ENCODE measurements at places on chromosomes 7 and 10. TPM values are rescaled to one million over a fixed set of nuclear protein-coding genes. Genes with fewer than 3 reads are reported as not detected.
A peak's percentile ranks its signal among the peaks of the same experiment; 100 is the strongest.

The TMEM213 gene
- total RNA-seq: not detected

The ARHGAP22 gene
- total RNA-seq: 255 TPM

The FAM25G gene
- total RNA-seq: not detected

The CYP26C1 gene
- not detected for total RNA-seq

The CTNNA3 gene
- total RNA-seq: 0.19 TPM

The NPY4R2 gene
- total RNA-seq: not detected

The SPDYE5 gene
- total RNA-seq: not detected

The GIMAP1 gene
- total RNA-seq: not detected

The NACAD gene
- total RNA-seq: 2.9 TPM

DNA sequence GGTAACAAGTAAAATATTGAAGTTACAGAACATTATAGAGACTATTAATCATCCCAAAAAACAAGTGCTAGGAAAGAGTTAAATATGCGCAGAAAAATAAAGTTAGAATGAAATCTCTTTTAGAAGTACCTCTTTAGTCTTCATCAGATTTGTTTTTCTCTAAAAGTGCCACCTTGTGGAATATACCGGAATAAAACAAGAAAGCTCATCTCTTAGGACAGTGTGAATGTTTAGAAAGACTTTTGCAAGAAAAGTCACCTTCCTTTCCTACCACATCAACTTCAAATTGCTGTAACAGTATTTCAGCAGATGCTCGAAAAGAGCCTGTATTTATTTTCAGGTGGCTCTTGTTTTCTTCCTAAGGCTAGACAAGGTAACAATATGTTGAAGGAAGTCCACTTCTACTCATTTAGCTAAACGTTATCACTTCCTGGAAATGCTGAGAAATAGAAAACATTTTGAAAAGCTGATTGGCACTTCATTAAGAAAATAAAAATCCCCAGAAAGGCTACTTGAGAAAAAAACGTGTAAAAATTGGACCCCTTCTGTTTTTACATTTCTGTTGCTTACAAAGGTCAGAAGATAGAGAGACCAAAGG is 19.8 kb upstream of the FAM133B start:
- DNase-seq: peak; percentile 71

DNA sequence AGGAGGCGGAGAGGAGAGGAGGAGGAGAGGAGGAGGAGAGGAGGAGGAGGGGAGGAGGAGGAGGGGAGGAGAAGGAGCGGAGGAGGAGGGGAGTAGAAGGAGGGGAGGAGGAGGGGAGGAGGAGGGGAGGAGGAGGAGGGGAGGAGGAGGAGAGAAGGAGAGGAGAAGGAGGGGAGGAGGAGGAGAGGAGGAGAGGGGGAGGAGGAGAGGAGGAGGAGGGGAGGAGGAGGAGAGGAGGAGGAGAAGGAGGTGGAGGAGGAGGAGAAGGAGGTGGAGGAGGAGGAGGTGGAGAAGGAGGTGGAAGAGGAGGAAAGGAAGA is 15.5 kb upstream of the CRCP start:
- DNase-seq: no peak

- DNase-seq: no peak
These were observed 295.4 kb downstream of the GRID1 start for GRCh38 chr10:86071145-86071544.

- DNase-seq: no peak
These were observed 29.3 kb upstream of the PCBD1 start for GRCh38 chr10:70917635-70918034.

DNA sequence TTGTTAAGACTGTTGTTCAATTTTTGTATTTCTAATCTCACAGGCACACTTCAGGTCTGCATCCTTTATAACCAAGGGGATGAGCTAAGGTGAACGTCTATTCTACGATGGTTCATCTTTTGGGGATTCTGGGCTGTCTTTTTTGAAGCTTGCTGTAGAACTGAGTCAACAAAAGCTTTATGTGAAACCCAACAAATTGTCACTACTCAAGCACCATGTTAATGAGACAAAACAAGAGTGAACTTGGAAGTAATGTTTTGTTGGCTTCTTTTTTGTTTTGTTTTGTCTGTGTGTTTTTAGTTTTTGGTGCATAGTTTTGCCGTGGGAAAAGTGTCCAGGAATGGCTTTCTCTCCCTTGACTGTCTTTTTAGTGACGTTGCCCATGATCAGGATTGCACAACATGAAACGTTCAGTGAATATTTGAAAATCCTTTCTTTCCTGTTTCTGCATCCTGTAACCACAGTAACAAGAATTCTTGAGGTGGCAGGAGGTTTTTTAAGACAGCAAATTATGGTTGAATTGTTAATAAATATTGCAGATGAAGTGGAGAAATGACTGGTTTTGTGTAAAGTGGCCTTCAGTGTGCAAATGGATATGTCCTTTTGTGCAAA is 65.6 kb downstream of the WIPF3 start:
- DNase-seq: peak; percentile 43

DNA sequence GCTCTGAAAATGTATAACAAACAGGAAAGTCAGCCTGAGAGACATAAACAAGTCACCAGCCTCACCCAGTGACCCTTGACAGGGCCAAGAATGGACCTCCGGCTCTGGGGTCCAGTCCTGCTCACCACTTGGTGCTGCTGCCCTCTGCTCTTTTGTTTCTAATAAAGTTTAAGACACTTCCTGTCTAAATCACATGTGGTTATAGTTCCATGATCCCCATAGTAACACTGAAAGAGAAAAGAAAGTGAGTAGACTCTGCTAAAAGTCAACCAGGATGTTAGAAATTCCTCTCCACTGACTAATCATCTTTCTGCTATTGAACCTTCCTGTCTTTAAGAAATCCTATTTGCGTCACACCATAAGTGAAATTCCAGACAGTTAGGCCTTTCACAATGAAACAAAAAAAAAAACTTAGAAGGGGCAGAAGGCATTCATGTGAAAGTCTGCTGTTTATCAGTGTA is 179.2 kb upstream of the BET1 start:
- peak; percentile 100 for DNase-seq

GRCh38 chr10:111370101-111370500 is 293.3 kb downstream of the ADRA2A start:
- no peak for DNase-seq

- DNase-seq: no peak
These were observed 1.9 kb downstream of the HHEX start for GRCh38 chr10:92691591-92692079.

GRCh38 chr7:140045697-140046096 is 17.1 kb downstream of the PARP12 start:
- no peak for DNase-seq

GRCh38 chr7:84924353-84924752 is 262.5 kb downstream of the SEMA3D start:
- no peak for DNase-seq

DNA sequence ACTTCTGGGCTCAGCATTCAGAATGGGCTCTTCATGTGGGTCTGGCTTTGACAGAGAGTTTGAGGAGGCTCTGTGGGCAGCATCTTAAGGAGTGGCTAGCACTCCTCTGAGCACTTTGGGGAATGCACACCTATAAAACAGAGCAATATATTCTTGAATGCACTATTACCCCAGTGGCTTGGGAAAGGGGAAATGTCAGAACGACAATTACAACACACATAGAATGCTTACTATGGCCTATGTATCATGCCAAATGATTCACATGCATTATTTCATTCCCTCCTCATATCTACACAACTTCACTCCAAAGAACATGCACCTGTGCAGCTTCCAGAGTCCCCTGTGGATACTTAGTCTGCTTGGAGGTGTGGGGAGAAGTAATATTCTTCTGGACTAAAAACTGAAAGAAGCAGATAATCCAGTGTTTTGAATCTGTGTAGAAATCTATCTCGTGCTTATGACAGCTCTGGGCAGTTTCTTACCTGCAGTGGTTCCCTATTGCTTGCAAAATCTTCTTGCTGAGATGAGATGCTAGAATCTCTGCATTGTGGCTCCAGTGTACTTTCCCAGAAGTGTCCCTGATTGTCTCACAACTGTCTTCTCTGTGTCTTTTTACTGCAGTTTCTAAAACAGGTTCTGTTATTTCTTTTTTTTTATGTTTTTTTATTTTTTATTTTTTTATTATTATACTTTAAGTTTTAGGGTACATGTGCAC is 5.5 kb upstream of the MGAM start:
- no peak for DNase-seq

DNA sequence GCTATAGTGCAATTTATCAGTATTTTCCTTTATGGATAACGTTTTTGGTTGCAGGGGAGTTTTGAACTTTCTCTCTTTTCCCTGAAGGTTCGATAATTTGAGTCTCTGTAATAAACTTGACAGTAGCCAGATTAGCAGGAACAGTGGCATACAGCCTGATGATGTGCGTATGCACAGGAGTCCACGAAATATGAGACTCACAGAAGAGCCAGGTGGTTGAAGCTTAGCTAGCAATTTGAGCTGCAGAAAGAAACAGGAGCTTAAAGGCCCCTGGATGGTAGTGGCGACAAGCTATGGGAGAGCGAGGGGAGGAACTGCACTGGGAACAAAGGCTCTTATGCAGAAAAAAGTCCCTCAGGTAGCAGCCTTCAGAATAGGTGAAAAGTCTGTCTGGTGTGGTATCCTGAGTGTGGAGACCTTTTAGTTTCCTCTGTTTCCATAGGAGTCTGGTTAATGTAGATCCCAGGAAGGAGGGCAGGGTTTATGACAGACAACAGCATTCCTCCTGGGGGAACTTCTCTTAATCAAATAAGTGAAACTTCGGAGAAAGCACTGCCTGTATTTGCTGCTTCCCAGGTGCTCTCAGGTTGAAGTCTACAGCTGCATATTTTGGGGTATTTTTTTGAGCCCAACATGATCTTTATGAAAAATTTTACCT is 32.7 kb downstream of the FANK1 start:
- DNase-seq: no peak

DNA sequence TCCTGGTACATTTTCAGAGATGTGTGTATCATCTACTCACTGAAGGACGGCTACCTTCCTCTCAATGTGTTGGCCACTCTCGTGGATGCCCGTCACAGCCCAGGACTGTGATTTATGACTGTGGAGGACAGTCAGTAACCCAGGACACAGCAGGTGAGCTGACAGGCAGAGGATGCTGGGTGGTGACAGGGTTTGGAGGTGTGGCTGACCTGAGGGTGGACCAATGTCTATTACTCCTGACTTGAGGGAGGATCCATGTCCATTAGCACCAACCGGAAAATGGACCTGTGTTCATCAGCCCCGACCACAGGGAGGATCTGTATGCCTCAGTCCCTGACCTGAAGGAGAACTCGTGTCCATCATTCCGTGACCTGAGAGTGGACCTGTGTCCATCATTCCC is 96.1 kb downstream of the ADCY1 start:
- DNase-seq: no peak

DNA sequence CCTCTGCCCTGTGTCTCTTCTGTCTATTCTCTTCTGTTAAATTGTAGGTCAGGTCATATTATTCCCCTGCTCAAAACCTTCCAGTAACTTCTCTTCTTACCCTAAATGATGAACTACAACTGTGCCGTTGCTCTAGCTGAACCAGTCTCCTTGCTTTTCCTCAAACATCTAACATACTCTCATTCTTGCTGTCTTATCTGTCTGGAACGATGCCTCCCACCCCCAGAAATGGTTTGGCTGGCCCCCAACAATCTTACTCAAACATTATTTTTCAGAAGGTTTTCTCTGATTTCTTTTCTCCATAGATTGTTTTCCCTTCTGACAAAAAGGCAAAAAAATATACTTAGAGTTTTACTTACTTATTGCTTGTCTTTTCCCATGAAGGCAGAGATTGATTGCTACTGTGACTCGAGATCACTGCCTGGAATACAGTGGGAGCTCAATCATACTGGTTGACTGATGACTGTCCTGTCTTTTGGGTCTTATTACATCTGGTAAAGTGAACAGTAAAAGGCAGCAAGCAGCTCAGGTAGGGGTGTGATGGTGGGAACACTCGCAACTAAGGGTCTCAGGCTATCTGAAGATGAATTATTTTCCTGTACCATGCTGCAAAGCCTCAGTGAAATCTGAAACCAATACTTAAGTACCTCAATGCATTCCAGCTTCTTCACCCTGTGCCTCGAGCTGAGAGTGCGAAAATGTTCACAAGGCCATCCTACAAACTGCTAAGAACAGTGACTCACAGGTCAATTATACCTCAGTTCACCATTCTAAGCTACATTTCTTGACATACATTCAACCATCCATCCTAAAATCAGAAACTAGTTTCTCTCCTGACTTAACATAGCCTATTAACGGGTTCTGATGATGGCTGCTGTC is 67.6 kb downstream of the DNMBP start:
- DNase-seq: peak; percentile 29

GRCh38 chr10:21943633-21944265 is 59.8 kb downstream of the DNAJC1 start:
- no peak for DNase-seq

- no peak for DNase-seq
These were observed 10.7 kb upstream of the REPIN1 start for GRCh38 chr7:150357771-150358427.

GRCh38 chr7:75038508-75038907 is 35.1 kb downstream of the RCC1L start:
- DNase-seq: no peak
